Stimulated activated CD4-positive, alpha-beta T cell treated with anti-CD3 and anti-CD28 coated beads, TNF-alpha, amount 100 ng/mL, for 4 hours (primary cell): ENCODE measurements at places on chromosomes 3 and 15.

DNA sequence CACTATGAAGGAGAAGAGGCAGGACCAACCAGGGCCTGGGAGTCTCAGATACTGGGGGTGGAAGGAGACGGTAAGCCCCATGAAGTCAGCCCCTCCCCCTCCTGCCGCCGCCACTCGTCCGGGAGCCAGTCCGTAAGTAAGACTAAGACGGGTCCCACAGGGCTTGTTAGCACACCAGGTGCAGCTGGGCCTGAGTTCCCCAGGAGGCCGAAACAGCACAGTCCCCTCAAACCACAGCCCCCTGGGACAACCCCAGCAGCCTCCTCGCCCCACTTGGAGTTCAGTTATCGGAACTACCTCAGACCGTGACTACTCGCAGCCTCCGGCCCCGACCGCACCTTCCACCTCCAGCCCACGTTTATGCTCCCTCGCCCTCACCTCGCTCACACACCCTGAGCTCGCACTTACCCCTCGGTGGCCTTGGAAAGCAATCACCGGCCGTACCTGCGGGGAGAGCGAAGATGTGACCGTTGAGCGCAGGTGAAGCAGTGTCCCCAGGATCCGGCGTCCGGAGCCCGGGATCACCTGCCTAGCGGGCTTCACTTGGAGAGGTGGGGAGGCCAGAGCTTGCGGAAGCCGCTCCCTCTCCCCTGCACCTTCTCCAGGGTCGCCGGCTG lies 557 bp downstream of the ELL3 start:
- no peak for DNase-seq

DNA sequence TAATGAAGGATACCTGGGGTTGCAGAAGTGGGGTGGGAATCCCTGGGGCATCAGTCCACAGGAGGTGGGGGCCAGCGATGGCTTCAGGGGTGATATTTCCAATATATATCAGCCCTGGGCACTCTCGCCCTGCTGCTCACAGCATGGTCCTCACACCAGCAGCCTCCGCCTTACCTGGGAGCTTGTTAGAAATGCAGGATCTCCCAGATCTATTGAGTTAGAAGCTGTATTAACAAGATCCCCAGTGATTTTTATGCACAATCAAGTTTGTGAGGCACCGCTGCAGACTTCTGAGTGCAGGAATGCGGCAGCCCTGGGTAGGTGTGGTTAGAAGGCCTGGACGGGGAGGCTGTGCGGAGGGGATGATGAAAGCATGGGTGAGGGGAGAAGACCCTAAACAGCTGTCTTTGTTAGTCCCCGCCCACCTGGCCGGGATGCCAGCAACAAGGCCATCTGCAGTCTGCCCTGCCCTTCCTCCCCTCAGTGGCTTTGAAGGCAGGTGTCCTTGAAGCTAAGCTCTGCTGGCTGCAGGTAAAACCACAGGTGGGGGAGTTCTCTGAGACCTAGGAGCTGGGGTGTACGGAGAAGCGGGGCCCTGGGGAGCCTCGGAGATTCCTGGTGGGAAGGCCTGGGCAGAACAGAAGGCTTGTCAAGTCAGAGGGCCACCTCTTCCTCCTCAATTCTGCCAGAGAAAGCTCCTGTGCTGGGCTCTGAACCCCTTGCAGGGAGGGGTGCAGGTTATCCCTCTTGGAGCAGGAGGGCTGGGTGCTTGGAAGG lies 11.4 kb downstream of the FAM107A start:
- no peak for DNase-seq

DNA sequence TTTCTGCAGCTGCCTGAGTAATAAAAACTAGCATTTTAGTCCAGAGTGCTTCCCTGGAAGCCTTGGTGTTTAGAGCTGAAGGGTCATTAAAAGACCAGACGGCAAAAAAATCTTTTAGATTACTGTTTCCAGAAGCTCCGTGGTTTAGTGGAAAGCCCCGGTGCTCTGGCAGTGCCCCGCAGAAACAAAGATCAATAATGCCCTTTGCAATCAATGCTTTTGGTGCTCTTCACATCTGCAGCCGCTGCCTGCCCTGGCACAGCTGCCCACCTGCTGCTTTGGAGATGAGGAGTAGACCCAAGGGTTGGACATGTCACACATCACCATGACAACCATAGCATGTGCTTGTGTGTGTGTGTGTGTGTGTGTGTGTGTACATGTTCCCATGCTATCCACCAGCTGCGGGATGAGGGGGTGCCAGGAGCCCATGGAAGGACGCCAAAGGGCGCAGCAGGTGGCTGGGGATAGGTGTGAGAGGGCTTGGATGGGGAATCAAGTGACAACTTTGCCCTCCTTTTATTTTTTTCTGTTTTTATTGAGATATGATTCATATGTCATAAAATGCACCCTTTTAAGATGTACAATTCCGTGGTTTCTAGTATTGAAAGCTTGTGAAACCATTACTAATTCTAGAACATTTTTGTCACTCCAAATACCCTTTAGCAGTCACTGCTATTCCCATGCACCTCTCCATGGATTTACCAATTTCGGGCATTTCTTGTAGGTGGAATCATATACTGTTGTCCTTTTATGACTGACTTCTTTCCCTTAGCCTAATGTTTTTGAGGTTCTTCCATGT lies 75.7 kb upstream of the KLHL25 start:
- DNase-seq: no peak

DNA sequence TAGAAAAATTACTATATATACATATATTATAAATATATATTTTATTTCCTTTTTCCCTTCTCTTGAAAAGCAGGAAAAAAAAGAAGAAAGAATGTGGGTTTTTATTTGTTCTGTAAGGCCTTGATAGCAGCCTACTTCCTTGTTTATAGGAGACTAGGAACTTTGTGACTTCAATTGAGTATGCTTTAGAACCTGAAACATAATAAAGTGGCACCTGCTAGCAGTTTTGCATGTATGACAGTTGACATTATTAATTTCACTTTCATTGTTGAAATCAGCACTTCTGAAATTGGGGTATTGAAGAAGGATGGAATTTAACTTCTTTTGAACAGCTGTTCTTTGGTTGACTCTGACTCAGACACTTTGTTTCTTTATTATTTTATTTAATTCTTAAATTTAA lies 56.9 kb downstream of the GLCE start:
- no peak for DNase-seq

DNA sequence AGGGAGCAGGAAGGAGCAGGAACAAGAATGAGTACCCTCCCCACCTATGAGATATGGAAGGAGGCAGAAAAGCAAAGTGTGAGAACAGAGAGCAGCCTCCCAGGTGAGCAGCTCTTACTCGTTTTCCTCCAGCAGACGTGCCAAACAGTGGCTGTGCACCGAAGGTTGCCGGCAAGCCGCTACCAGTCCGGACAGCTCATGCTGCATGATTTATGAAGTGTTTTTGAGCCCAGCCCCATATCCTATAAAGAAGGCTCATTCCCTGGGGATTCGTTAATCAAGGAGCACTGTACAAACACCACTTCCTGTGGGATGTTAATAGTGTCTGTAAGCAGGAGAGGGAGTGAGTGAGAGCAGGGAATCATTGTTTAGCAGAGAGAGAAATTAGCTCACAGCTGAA lies 118.3 kb upstream of the FOXB1 start:
- no peak for DNase-seq

- DNase-seq: no peak
These were observed 177.9 kb downstream of the SATB1 start for GRCh38 chr3:18247139-18247695.

DNA sequence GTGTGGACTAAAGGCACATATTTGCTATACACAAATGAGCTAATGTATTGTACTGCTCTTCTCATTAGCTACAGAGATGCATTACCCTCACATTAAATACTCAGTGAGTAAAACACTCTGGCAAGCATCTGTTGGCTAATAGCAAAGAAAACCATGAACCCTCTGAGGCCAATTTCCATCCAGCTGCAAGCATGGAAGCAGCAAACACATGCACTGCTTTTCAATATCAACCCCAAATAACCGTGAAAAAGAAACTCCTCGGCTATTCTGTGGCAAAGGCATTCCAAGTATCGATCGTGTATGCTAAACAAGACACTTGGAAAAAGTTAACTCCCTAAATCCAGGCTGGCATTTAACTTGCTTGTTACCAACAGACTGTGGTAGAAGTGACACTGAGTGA lies 67.0 kb downstream of the PEAK1 start:
- no peak for DNase-seq

DNA sequence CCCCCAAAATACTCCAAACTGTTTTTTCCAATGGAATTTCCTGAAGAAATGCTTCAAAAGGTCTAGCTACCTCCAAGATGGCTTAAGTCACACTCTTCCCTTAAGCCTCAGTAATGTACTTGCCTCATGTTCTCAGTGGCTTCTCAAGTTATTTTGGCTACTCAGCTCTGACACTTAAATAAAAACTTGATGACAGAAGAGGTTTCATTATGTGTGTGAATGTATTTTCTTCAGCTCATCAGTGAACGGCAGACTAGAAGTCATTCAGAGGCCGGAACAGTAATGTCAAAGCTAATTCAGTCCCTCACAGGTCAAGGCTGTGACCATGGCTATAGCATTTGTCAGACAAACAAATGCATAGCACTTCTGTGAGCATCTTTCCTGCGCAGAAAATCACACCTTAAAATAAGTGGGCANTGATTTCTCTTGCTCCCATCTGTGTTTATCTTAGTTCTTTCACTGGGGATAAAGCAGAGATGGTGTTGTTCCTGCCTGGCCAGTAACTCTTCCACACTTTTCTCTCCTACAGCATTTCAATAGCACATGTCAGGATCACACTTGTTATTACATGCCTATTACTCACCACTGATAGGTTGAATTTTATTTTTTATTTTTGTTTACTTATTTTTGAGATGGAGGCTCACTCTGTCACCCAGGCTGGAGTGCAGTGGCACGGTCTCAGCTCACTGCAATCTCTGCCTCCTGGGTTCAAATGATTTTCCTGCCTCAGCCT lies 68.5 kb upstream of the PLCL2 start:
- DNase-seq: no peak

- DNase-seq: no peak
These were observed 8.3 kb downstream of the AKAP13 start for GRCh38 chr15:85388566-85389305.

GRCh38 chr3:24963762-24964625 lies 464.1 kb upstream of the RARB start:
- DNase-seq: no peak

- DNase-seq: no peak
These were observed 99.4 kb downstream of the ERC2 start for GRCh38 chr3:56368846-56369245.

DNA sequence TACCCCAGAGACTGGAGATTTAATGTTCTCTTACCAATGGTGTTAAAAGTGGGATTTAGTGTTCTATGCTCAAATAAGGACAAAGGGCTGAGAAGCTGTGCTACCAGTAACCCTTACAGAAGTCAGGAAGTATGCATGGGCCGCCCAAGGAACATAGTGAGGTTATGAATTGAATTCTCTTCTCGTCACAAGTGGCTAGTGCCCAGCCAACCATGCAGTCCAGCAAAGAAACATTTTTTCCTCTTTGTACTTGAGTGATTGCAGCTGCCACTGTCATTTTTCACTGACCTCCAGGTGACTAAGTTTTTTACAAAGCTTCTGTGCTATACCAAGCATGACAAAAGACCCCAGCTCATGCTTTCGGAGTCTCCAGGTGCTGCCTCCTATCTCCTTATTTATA lies 110.6 kb upstream of the DCBLD2 start:
- DNase-seq: no peak

DNA sequence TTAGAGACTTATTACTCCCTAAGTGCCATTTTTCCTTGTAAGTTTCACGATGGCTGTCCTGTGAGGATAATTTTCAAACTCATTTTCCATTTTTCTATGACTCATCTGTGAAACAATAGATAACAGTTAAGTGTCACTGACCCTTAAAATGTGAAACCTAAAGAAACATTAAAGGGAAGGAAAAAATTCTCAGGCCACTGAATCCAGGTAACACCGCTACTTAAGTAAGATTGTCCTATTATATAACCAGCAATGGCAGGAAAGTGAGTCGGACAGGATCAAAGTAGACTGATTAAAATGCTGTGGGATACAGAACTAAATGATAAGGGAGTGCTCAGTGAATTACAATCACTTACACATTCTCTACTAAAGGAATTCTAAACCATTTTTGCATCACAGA lies 12.4 kb downstream of the PLD1 start:
- DNase-seq: no peak

GRCh38 chr3:45214061-45214680 lies 11.9 kb downstream of the TMEM158 start:
- DNase-seq: no peak

- DNase-seq: no peak
These were observed 137.0 kb downstream of the KLF13 start for GRCh38 chr15:31463521-31464102.

GRCh38 chr3:41997702-41998550 lies 36.0 kb upstream of the ULK4 start:
- DNase-seq: no peak

GRCh38 chr15:58467722-58468423 lies 36.1 kb downstream of the LIPC start:
- DNase-seq: no peak

DNA sequence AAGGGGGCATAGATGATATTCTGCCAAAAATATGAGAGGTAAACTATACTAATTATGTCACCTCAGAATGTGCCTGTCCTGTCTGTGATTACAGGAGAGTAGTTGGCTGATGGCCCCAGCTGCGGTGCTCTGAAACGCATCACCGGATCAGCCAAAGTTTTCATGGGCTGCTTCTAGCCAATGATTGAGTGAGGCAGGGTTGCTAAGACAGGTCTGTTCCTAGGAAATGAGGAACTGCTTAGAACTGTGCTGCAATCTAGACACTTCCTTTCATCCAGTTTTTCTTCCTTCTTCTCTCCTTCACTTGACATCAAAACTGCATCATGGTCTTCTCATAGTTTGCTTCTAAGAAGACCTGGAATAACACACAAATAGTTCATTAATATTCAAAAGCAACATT lies 124.0 kb downstream of the KCNH8 start:
- DNase-seq: no peak

- DNase-seq: no peak
These were observed 51.8 kb upstream of the DGKG start for GRCh38 chr3:186413615-186414415.

GRCh38 chr3:119731560-119732343 lies 28.9 kb downstream of the CFAP91 start:
- DNase-seq: no peak
